ENCODE measurements at places on chromosomes 2 and 18. TPM values are rescaled to one million over a fixed set of nuclear protein-coding genes. Genes with fewer than 3 reads are reported as not detected.

DNA sequence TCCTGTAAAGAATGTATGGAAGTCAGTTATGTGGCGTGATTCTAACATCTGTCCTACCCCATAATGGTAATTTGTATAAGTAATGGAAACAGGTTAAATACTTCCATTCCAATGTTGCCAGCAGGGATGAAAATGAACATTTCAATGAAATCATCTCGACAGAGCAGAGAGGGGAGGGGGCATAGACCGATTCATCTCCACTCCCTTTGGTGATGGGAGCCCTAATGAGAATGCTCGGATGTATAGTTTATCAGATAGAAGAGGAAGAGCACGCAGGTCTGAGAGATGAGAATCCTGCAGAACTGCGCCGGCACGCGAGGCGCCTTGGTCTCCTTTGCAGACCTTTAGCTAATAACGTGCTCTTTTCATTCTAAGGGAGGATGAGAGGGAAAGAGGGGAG, 61.4 kb downstream of the TSHZ1 start:
- no peaks in the 10 kb centered on the region for H3K27me3 ChIP-seq
- H3K4me3 ChIP-seq: no peak overlapping the region
- no peak for DNase-seq

DNA sequence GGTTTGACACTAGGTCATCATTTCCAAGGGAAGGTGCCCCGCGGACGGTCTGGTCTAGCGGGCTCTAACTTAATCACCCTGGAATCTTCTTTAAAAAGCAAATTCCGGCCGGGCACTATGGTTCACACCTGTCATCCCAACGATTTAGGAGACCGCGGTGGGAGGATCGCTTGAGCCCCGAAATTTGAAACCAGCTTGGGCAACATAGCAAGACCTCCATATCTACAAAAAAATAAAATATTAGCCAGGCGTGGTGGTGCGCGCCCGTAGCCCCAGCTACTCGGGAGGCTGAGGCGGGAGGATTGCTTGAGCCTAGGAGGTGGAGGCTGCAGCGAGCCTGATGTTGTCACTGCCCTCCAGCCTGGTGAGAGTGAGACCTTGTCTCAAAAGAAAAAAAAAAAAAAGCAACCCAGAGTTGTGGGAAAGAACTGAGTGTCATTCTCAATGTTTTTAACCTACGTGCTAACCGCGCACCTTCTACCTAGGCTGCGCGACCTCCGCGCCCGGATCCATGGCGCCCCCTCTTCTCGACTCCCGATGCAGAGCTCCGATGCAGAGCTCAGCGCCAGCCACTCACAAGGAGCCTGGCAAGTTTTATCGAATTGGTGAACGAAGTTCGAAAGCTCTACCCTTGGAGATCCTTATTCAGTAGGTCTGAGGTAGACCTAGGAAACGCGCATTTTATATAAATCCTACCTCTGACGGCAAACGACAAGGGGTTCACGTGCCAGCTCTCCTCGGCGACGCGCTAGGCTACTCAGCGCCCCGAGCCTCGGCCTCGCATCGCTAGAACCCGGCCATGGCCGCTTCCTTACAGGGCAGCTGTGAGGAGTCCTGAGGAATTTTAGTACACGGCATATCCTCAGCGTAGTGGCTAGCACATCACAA, 888 bp upstream of the TWSG1 start:
- no peak for DNase-seq
- peak overlapping the region; percentile 65 for H3K27ac ChIP-seq
- H3K36me3 ChIP-seq: peaks cover 9% of the 10 kb centered on the region
- peaks cover 31% of the 10 kb centered on the region for H3K27me3 ChIP-seq
- peak overlapping the region; percentile 82 for H3K4me3 ChIP-seq
- peaks cover 19% of the 10 kb centered on the region for H3K4me1 ChIP-seq

- peaks cover 36% of the 10 kb centered on the region for H3K4me1 ChIP-seq
- peaks cover 12% of the 10 kb centered on the region for H3K36me3 ChIP-seq
These were observed 550 bp downstream of the MFSD6 start for GRCh38 chr2:190408538-190409271.

Gene FABP1
- total RNA-seq: not detected

DNA sequence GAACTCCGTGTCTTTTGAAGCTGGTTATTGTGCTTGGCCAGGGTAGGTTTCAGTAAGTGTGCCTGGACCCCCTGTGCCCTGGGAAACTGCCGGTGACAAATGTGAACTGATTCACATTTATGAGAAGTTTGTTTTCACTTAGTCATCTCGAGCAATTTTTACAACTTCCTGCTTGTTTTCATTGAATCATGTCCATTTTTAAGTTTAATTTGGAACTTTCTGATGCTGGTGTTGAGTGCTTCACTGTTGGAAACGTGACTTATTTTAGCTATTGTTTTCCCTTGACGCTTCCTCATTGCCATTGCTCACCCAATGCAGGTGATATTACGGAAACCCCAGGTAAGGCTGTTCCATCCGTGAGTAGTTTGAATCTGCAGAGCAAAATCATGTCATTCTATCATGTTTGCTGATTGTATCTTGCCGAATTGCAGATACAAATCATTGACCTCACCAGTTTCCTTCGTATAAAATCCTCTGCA, 97.2 kb downstream of the RTN4 start:
- peak overlapping the region; percentile 54 for H3K27ac ChIP-seq
- no peaks in the 10 kb centered on the region for H3K36me3 ChIP-seq
- no peaks in the 10 kb centered on the region for H3K27me3 ChIP-seq
- no peak overlapping the region for H3K4me3 ChIP-seq
- no peak for DNase-seq

Gene EMX1
- not detected for total RNA-seq

Gene TRAF3IP1
- 14.4 TPM for total RNA-seq

Data from activated T-helper 2 cell treated with anti-CD3 and anti-CD28 coated beads, Interferon-gamma antibody, Interleukin-2, Interleukin-4, amounts not matched to agents 10 μg/mL and 5 μg/mL and 100 μg/mL, durations not matched to agents 14 hours and 24 hours and 36 hours (primary cell).